ENCODE measurements at places on chromosomes 6 and 20. TPM values are rescaled to one million over a fixed set of nuclear protein-coding genes. Genes with fewer than 3 reads are reported as not detected.

- H3K27me3 ChIP-seq, result no peaks in the 10 kb centered on the region
- H3K4me3 ChIP-seq, result no peak overlapping the region
- DNase-seq, result no peak
- no peaks in the 10 kb centered on the region for H3K36me3 ChIP-seq
Observed at GRCh38 chr6:160092602-160093001, 29.0 kb upstream of the SLC22A1 start.

- H3K4me1 ChIP-seq, result no peaks in the 10 kb centered on the region
- H3K27ac ChIP-seq, result no peak overlapping the region
- DNase-seq, result no peak
- H3K36me3 ChIP-seq, result no peaks in the 10 kb centered on the region
- H3K27me3 ChIP-seq, result no peaks in the 10 kb centered on the region
- H3K4me3 ChIP-seq, result no peak overlapping the region
Observed at GRCh38 chr20:24877652-24878051, 71.4 kb upstream of the CST7 start.

GRCh38 chr6:127090051-127090450 lies 28.4 kb upstream of the RSPO3 start:
- H3K27ac ChIP-seq, result no peak overlapping the region
- no peaks in the 10 kb centered on the region for H3K36me3 ChIP-seq
- H3K27me3 ChIP-seq, result no peaks in the 10 kb centered on the region
- DNase-seq, result no peak
- H3K4me3 ChIP-seq, result no peak overlapping the region

GRCh38 chr6:12760226-12760625 lies 43.7 kb downstream of the PHACTR1 start:
- DNase-seq, result no peak
- no peaks in the 10 kb centered on the region for H3K4me1 ChIP-seq
- H3K36me3 ChIP-seq, result no peaks in the 10 kb centered on the region
- no peak overlapping the region for H3K4me3 ChIP-seq
- no peaks in the 10 kb centered on the region for H3K27me3 ChIP-seq

- no peaks in the 10 kb centered on the region for H3K4me1 ChIP-seq
- no peak overlapping the region for H3K4me3 ChIP-seq
- H3K36me3 ChIP-seq, result no peaks in the 10 kb centered on the region
- no peaks in the 10 kb centered on the region for H3K27me3 ChIP-seq
Observed at GRCh38 chr6:64591676-64592036, 956.1 kb downstream of the PHF3 start.

GRCh38 chr6:105553171-105553570 lies 150.3 kb upstream of the PREP start:
- no peaks in the 10 kb centered on the region for H3K27me3 ChIP-seq
- H3K4me3 ChIP-seq, result no peak overlapping the region
- H3K27ac ChIP-seq, result no peak overlapping the region
- H3K36me3 ChIP-seq, result no peaks in the 10 kb centered on the region

DNA sequence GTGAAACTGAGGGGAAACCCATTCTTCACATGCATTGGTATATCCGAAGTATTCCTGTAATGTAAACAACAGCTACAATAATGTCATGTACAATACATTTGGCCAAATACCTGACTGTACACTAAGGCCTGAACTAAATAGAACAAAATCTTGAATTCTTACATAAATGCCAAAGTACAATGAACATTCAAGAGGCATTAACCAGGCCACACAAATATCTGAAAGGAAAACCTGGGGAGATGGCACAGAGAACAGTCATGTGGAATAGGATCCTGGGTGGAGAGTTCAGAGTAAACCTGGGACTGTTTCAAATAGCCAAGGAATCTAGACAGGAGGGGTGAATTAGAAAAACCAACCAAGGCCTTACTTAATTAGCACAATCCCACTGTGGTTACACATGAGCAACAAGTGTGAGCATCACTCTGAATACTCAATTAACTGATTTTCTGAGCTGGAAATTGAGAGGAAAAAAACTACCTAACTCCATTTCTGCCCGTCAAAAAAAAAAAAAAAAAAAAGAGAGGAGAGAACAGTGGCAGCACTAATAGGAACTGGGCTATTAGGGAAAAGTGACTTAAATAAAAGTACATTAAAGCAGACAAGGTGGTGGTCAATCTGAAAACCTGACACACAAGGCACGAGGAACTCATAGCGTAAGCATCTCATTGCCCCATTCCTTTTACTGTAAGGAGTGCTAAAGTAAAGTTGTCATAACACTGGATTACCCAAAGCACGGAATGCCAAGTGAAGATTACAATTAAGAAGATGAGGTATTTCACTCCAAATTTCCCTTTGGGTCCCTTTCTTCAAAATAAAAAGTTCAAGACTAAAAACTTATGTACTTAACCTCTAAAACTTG lies 10.9 kb downstream of the SNX5 start:
- H3K4me3 ChIP-seq, result no peak overlapping the region
- no peak for DNase-seq
- peaks cover 38% of the 10 kb centered on the region for H3K4me1 ChIP-seq
- peak overlapping the region; percentile 73 for H3K27ac ChIP-seq
- no peaks in the 10 kb centered on the region for H3K27me3 ChIP-seq

KCNK16 gene
- total RNA-seq, result not detected

- H3K27me3 ChIP-seq, result no peaks in the 10 kb centered on the region
- peaks cover 28% of the 10 kb centered on the region for H3K36me3 ChIP-seq
- peaks cover 26% of the 10 kb centered on the region for H3K4me1 ChIP-seq
- H3K4me3 ChIP-seq, result no peak overlapping the region
- no peak overlapping the region for H3K27ac ChIP-seq
- DNase-seq, result no peak
Observed at GRCh38 chr6:111556004-111556403, 49.7 kb downstream of the TRAF3IP2 start.

- no peaks in the 10 kb centered on the region for H3K27me3 ChIP-seq
- no peak overlapping the region for H3K27ac ChIP-seq
- H3K4me1 ChIP-seq, result peaks cover 47% of the 10 kb centered on the region
- peaks cover 68% of the 10 kb centered on the region for H3K36me3 ChIP-seq
- H3K4me3 ChIP-seq, result no peak overlapping the region
Observed at GRCh38 chr20:10657453-10657852, 16.3 kb downstream of the JAG1 start.

SAMD10 gene
- 6.0 TPM for total RNA-seq

BEND6 gene
- 1.6 TPM for total RNA-seq

DNA sequence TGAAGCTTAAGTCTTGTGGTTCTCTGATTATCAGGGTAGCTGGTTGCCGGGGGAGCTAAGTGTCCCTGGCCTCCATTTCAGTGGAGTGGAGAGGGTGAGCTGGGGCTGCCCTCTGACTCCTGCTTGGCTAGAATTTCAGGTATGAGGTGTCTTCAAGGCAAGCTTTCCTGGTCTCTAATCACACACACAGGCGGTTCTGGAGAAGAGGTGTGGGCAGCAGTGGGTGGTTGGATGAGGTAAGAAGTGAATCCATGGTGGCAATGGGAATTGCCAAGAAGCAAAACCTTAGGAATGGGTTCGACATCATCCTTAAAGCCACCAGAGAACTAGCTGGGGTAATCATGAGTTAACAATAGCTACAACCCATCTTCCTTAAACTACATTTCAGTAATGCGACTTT lies 157.6 kb downstream of the CARMIL1 start:
- H3K27me3 ChIP-seq, result no peaks in the 10 kb centered on the region
- DNase-seq, result no peak
- H3K4me1 ChIP-seq, result no peaks in the 10 kb centered on the region
- no peak overlapping the region for H3K27ac ChIP-seq
- no peak overlapping the region for H3K4me3 ChIP-seq

RWDD2A gene
- total RNA-seq, result 2.5 TPM

CCR6 gene
- 0.71 TPM for total RNA-seq

DNA sequence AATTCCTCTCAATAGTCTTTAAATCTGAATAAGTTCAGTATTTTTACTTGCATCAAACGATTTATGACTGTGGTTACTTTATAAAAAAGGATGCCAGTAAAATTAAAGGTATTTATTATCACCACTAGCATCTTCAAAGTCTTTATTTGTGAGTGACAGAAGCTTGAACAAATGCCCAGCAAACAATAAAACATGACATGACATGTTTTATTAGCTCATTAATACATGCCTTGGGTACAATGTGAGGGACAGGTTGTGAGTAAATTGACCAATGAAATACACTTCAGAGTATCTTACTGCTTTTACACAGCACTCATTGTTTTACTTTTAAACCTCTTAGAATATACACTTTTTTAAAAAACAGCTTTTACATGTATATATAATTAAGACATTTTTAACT lies 113.4 kb upstream of the BEND3 start:
- no peaks in the 10 kb centered on the region for H3K36me3 ChIP-seq
- H3K4me1 ChIP-seq, result no peaks in the 10 kb centered on the region
- H3K4me3 ChIP-seq, result no peak overlapping the region
- no peak overlapping the region for H3K27ac ChIP-seq

DNA sequence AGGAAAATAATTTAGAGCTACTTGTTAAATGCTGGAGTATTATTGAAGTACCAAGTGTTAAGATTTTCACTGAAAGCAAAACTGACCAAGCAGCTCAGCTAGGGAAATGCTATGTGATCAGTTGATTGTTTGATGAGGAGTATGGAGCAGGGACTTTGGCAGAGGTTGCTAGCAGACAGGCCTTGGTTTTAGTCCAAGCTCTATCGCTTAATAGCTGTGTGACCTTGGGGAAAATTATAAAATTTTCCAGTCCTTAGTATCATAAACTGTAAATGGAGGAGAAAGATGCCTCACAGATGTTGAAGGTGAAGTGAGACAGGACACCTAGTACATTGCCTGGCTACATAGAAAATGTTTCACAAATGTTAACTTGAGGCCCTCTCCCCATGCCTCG lies 136.6 kb downstream of the MTHFD1L start:
- DNase-seq, result peak; percentile 68
- H3K4me1 ChIP-seq, result peaks cover 8% of the 10 kb centered on the region
- no peaks in the 10 kb centered on the region for H3K27me3 ChIP-seq
- no peaks in the 10 kb centered on the region for H3K36me3 ChIP-seq

DNA sequence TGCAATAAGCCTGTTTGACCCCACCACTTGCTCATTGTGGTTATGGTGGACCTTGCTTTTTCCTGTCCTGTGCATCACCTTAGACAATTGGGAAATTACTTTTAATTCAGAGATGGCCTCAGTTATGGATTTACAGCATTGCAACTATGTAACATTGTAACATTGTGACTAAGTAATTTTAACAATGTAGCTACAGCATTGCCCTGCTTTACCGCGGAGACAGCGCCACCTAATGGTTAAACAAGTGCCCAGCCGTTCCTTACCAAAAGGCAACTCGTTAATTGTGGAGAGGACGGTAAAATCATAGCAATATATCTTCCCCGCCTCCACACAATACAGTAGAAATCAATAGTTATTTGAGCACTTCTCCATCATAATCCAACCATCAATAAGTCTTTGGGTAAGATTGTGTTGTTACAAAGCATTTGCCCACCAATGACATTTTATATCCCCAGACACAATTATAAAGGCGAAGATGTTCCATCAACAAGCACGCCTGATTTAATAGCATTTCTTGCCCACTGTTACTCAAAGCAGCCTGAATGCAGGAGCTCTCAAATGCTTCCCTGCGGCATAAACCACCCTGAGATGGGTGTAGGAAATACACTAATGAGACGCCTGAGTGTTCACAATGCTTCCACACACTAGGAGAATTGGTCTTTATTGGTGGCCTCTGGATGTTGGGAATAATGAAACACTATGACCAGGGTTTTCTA lies 93.7 kb downstream of the PROKR2 start:
- H3K4me3 ChIP-seq, result no peak overlapping the region
- peak; percentile 41 for DNase-seq
- H3K36me3 ChIP-seq, result no peaks in the 10 kb centered on the region
- H3K27me3 ChIP-seq, result no peaks in the 10 kb centered on the region
- no peaks in the 10 kb centered on the region for H3K4me1 ChIP-seq

CD40 gene
- 27.6 TPM for total RNA-seq

DNA sequence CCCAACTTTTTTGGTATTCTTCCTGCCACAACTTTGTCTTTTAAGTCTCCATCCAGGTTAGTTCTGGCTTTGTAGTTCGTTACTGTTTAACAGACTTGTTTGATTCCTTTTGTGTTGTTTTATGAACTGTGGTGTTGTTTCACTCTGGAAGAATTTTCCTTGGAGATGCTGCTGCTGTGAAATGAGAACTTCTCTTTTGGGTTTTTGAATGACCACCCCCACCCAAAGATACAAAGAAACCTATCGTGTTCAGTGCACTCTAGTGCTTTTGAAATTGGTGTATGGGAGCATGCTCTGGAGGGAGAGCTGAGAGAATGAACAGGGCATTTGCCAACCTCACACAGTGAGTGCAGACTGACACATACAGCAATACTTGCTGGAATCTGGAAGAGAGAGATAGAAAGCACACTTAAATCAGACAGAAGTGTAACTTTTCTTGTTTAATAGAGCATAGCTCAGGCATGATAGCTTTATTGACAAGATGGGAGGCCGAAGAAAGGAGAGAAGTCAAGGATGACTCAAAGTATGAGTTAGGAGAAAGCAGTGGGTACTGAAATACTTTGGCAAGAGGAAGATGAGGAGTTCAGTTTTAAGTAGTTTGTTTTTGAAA lies 293.1 kb downstream of the SOX4 start:
- H3K4me3 ChIP-seq, result no peak overlapping the region
- H3K27ac ChIP-seq, result peak overlapping the region; percentile 82
- H3K4me1 ChIP-seq, result no peaks in the 10 kb centered on the region
- no peaks in the 10 kb centered on the region for H3K36me3 ChIP-seq

GRCh38 chr6:12968839-12969558 lies 252.4 kb downstream of the PHACTR1 start:
- H3K36me3 ChIP-seq, result no peaks in the 10 kb centered on the region
- no peak for DNase-seq
- no peak overlapping the region for H3K4me3 ChIP-seq
- no peak overlapping the region for H3K27ac ChIP-seq
- H3K27me3 ChIP-seq, result no peaks in the 10 kb centered on the region
- H3K4me1 ChIP-seq, result no peaks in the 10 kb centered on the region

DNA sequence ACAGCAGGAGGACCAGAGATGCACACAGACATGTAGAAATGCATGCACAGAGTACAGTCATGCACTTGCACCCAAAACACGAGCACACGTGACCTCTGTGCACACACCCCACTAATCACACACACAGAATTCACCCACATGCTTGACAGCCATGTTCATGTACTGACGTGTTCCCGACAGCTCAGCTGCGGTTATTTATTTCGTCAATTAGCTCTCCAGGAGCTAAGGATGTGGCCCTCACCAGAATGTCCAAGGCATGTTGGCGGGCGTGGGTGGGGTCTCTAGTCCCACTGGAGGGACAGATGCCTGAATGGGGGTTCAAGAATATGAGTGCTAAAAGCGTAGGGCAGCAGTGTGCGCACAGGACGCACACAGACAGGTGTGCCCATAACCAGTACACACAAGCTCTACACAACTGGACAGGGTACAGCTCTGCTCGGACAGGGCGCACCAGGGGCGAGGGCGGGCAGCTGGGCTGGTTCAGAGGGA lies 571 bp upstream of the PRPF6 start:
- H3K4me3 ChIP-seq, result peak overlapping the region; percentile 97
- H3K36me3 ChIP-seq, result peaks cover 30% of the 10 kb centered on the region
- H3K27me3 ChIP-seq, result no peaks in the 10 kb centered on the region
- DNase-seq, result no peak
- H3K27ac ChIP-seq, result peak overlapping the region; percentile 23
- peaks cover 53% of the 10 kb centered on the region for H3K4me1 ChIP-seq
